ENCODE measurements at places on chromosomes 1 and 21.

- no peak for DNase-seq
These were observed 166.3 kb downstream of the DUSP10 start for GRCh38 chr1:221575605-221576004.

GRCh38 chr1:48261881-48262400 lies 39.4 kb downstream of the SLC5A9 start:
- DNase-seq: no peak

DNA sequence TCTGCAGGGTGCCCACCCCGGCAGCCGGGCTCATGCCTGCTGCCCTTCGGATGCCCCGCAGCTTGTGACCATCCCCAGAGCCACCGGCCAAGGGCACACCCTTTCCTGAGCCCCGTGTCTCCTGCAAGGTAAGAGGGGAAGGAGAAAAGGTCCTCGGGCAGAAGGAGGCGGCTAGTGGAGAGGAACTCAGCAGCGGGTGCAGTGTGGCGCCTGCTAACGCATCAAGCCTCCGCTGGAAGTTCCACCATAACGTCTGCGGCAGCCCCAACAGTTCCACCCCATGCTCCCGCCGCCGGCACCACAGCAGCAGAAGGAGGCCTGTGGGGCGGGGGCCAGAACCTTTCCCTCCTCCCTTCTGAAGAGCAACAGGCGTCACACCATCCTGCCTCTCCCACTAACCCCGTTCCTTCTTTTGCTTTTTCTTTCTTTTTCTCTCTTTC lies 990 bp downstream of the VWA5B1 start:
- DNase-seq: no peak

DNA sequence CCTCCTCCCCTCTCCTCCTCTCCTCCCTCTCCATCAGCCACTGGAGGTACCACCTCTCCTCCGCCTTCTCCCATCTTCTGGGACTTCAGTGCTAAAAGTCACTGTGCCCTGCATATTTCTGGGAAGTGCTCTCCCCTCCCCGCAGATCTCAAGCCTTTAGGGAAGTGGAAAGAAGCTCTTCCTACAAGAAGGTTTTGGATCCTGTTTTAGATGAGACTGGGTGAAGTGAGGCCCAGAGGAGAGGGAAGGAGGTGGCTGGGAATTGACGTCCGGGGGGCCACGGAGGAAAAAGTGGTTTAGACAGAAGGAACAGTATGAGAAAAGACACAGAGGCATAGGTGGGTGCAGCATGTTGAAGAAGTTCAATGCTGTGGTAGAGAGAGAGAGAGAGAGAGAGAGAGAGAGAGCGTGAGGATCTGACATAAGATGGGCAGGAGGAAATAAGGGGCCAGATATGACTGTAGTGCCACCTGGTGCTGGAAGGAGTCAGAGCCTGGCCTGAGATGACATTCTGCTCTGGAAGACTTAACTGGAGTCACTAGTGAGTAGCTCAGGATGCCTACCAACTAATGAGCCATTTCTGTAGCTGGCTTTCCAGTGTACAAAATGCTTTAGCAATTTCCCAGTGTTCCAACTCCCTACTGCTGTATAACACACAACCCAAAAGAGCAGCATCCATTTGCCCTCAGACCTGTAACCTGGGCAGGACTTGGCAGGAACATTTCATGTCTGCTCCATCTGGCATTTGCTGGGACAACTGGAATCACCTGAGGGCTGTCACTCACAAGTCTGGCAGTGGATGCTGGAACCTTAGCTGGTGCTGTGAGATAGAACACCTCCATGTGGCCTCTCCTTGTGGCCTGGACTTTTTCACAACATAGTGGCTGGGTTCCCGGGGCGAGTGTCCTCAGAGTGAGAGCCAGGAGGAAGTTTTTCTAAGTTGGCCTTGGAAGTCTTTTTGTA lies 16.6 kb upstream of the ZSCAN20 start:
- peak; percentile 41 for DNase-seq

- no peak for DNase-seq
These were observed 298.7 kb downstream of the LRRIQ3 start for GRCh38 chr1:73899311-73899710.

- no peak for DNase-seq
These were observed 16.1 kb downstream of the ZBTB18 start for GRCh38 chr1:244066954-244067716.

GRCh38 chr1:90948301-90948700 lies 73.5 kb downstream of the ZNF644 start:
- DNase-seq: no peak

DNA sequence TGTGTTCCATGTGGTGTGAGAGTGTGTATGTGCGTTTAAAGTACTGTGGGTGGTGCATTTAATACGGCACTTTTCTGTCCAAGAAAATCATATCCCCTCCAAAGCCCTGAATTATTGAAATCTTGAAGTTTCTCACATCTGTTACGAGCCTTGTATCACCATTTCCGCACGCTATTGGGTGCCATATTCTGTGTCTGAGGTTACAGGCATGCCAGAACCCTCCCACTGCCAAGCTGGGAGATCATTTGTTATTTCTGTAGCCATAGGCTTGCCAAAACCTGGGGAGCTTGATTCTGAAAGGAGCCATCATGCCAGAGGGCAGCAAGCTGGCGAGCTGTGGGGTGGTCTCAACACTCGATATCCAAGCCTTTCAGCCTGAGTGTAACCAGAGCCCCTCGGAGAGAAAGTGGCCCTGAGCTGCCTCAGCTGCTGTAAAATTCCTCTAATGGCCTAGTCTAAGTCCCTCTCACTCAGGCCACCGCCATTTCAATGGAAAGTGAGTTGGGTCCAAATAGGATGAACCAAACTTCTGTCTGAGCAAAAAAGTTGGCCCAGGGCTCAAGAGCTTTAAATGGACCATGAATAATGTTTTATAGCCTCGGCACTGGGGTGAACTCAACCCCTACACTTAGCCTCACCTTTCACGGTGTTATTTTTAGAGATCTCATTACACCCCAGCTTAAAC lies 298.4 kb upstream of the DUSP10 start:
- no peak for DNase-seq

- no peak for DNase-seq
These were observed 8.2 kb downstream of the TBX15 start for GRCh38 chr1:118979754-118980575.

DNA sequence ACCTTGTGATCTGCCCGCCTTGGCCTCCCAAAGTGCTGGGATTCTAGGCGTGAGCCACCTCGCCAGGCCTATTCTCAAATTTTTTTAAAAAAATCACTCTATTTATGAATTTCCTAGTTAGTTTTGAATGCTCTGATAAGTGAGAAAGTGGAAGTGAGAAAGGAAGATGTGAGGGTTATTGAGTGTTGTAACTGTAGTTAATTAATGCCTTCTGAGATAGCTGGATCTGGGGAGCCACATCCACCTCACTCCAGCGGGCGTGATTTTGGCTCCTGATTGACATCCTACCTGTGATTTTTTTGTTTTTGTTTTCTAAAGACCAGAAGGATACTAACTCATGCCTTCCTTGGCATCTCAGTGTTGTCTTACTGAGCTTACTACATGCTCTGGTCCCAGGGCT lies 65.6 kb downstream of the ST3GAL3 start:
- no peak for DNase-seq

- no peak for DNase-seq
These were observed 34.9 kb downstream of the SSBP3 start for GRCh38 chr1:54371038-54371941.

- DNase-seq: no peak
These were observed 74.3 kb upstream of the SIPA1L2 start for GRCh38 chr1:232704256-232704655.

DNA sequence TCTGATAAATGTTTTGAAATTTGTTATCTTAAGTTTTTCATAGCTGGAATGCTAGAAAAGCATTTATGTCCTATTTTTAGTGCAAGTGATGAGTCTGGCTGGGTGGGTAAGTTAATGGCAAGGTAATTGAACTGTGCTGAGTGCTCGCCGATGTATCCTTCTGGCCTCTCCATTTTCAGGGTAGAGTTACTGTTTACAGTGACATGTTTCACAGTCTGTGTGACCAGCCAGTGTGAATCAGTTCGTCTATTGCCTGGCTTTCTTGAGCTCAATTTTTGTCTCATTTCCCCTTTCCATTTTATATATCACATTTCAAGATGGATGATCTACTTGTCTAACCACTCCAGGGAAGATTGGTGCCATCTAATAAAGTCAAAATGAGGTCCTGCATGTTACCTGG lies 44.1 kb downstream of the ITSN1 start:
- no peak for DNase-seq

- no peak for DNase-seq
These were observed at the start of gene DNALI1 for GRCh38 chr1:37556712-37557196. TSS of gene DNALI1 (plus strand) at chr1:37556940. CDS start at chr1:37556995, 55 bp downstream.

DNA sequence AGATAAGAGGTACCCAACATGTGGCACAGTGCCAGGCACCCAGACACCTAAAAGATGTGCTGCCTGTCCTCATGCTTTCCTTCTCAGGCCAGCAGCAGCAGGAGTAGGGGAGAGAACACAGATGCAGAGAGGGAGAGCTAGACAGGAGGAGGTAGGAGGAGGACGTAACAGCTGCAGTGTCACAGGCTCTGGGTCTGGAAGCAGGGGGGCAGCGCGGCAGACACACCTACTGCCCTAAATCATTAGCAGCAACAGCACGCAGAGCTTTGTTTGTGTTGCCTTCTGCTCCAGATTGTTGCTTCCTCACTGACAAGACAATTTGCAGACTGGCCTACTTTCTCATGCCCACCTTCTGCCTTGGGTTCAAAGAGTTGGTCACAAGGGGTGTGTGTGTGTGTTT lies 196.7 kb upstream of the DAB1 start:
- DNase-seq: no peak

- DNase-seq: no peak
These were observed 4.7 kb downstream of the ITLN2 start for GRCh38 chr1:160949881-160950280.

GRCh38 chr1:40155135-40155534 lies 6.1 kb upstream of the RLF start:
- DNase-seq: no peak

DNA sequence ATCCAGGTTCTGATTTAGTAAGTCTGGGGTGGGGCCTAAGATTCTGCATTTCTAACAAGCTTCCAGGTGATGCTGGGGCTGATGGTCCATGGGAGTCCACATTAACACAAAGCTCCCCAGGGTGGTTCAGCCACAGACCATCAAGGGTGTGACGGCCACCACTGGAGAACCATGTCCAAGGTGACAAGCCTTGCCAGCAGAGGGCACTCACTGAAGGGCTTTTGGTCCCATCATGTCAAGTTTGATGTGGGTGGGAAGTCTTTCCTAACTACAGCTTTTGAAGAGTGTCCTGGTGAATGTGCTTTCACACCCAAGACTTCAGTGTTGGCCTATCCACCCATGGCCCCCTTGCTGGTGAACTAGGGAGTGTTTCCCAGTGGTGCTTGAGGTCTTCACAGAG lies 67.1 kb downstream of the UBE2T start:
- no peak for DNase-seq

- DNase-seq: no peak
These were observed 49.8 kb upstream of the SEC16B start for GRCh38 chr1:178019622-178020021.

DNA sequence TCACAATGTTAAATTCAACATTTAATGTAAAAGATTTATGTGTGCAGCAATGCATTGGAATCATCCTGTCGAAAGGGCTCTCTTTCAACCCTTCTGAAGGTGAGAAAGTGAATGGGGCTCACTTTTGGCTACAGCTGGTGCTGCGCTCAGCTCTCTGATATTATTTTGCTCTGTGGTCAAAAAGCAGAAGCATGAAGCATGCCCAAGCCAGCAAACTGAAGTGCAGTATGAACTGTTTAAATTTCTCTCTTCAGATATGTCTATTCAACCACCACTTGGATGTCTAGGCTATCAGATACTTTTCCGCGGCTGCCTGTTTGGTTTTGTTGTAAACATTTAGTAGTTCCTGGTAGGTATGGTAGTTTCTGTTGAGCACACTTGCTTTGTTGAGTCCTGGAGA lies 216.9 kb upstream of the TMPRSS15 start:
- no peak for DNase-seq

DNA sequence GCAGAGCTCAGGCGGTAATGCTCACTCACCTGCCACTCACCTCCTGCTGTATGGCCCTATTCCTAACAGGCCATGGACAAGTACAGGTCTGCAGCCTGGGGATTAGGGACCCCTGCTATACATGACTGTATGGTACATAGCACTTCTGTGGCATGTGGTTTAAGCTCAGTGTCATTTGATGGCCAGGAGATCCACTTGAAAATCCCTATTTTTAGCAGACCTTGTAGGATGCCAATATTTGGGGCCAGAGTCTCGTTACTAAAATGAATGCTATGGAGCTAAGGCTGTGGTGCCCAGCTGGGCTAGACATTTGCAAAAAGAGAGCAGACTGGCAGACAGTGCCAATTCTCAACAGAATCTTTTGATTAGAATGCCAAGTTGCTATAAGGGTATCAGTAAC lies 1.7 kb upstream of the ANGPTL7 start:
- no peak for DNase-seq

DNA sequence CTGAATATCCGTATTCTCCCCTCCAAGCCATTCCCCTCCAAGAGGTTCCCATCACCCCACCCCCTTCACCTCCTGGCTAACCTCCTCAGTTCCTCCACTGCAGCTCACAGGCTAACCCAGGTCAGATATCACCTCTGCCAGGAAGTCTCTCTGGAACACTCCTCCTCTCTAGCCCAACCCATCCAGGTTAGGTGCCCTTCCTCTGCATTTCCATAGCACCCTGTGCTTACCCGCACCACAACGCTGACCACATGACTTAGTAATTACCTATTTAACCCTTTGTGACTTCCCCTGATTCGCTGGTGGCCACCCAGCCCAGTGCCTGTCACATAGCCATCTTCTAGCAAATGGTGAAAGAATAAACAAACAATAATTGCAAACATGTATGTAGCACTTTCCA lies 49.5 kb upstream of the IFFO2 start:
- DNase-seq: no peak

- DNase-seq: no peak
These were observed 163.3 kb downstream of the CDC42BPA start for GRCh38 chr1:227155004-227155403.

DNA sequence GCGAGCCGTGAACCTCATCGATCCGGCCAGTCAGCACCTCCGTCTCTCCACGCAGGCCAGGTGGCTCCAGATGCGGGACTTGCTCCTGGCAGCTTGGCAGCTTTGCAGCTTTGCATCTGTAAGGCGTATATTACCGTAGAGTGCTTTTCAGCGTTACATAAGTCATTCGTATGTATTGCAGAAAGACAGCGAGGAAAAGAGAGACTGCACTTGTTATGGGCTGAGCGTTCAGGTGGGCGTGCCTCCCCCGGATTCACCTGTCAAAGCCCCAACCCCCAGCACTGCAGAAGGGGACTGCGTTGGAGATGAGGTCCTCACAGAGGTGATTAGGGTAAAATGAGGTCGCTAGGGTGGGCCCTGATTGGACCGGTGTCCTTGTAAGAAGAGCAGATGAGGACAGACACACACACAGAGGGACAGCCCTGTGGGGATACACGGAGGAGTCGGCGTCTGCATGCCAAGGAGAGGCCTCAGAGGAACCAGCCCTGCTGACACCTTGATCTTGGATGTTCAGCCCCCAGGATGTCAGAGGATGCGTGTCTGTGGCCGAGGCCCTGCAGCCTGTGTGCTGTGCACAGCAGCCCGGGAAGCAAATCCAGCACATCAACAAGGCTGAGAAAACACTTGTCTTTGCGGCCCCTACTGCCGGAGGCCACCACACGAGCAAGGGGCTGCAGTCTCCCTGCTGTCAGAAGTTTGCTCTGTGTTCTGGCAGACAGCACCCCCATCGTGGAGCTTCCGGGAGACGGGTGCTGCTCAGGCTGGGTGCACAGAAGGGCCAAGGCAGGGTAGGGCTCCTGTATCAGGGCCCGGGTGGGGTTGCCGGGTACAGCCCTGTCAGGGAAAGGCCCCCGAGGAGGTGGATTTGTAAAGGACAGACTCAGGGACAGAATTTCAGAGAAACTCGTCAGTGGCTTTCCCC lies 10.9 kb upstream of the AGPAT3 start:
- DNase-seq: no peak

GRCh38 chr21:32015461-32016139 lies 142.8 kb downstream of the HUNK start:
- no peak for DNase-seq
